Motor neuron (in vitro differentiated cells): ENCODE measurements at places on chromosomes 11 and 22. TPM values are rescaled to one million over a fixed set of nuclear protein-coding genes. Genes with fewer than 3 reads are reported as not detected.
A peak's percentile ranks its signal among the peaks of the same experiment; 100 is the strongest.

DNA sequence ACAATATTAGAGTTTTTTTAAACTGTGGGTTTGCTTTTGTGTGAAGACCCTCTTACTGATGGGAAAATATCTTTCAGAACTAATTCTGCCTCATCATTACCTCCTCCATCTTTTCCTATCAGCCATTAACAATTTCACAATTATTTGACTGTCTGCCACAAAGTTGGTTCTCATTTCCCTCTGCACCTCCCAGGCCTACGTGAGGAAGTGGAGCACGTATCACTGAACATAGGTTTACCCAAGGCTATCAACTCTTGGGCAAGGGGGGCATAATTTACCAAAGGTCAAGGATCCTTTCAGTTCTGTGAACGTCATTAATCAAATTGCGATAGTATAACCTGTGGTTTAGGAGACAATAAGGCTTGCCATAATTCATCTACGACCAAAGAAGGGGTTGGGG lies 60.0 kb downstream of the LIF start:
- ATAC-seq, result no peak

DNA sequence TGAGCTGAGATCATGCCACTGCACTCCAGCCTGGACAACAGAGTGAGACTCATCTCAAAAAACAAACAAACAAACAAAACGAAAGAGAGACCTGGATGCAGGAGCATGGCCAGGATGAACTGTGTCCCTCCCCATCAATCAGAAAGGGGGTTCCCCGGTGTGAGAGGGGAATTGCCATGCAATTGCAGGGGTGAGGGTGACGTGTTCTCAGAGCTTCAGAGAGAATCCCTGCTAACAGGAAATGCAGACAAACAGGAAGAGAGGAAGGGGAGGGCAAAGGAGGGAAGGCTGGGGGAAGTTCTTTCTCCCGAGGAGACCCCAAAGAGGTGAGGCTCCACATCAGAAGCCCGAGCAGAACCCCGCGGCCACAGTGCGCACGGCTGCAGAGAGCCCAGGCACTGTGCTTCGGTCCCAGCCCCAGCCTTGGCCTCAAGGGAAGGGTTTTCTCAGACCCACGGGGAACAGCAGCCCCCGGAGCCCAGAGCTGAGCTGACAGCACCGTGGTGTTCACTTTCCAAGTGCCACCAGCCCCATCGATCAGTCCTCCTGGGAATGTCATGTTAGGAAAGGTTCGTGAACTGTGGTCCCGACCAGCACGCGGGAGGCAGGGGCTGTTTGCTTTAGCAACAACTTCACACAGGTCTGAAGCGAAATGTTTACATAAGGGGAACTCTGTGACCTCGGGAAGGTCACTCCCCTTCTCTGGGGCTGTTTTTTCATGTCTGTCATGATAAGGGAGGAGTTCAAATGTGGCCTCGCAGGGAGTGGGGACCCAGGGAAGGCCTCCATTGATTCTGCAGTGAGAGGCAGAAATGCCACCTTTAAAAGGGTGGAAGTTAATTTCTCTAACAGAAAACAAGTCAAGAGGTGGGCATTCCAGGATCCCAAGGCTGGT lies 108.0 kb upstream of the ANO1 start:
- ATAC-seq, result no peak

IRAG1 gene
- total RNA-seq, result 6.1 and 11.2 TPM in 2 replicates

NLRP10 gene
- total RNA-seq, result 0.14 TPM in 1 of 2 replicates, not detected in the other

GRCh38 chr11:118827118-118827517 lies 36.2 kb upstream of the DDX6 start:
- ATAC-seq, result no peak

DNA sequence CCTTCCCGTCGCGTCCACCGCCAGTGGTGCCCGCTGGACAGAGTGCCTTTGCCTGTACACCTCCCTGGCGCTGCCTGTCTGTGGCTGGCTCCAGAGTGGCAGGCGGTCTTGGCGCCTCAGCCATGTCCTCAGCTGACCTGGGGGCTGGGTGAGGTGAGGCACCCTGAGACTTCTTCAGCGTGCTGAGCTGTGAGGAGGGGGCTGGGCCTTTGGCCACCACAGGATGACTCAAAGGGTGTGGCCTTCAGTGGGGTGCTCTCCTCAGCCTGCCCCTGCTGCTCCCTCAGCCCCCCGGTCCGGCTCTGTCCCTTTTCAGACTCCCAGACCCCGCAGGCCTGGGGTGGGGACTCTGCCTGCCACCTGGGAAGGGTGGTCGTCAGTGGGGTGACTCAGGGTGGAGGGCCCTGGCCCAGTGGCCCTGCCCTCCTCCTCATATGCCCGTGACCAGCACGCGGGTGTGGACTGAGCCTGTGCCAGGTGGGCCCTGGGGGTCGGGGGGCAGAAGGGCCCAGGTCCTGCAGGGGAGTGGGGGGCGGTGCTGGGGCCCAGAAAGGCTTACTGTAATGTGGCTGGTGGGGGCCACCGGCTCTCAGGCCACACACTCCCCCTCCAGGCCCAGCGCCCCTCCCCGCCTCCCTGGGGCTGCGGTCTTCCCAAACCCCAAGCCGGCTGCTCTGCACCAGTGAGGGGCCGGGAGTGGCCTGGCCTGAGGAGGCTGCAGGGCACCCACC lies 15.9 kb downstream of the CRELD2 start:
- ATAC-seq, result no peak

OR51B5 gene
- 0.50 and 1.1 TPM in 2 replicates for total RNA-seq

MUC2 gene
- 0.46 and 1.1 TPM in 2 replicates for total RNA-seq

DNA sequence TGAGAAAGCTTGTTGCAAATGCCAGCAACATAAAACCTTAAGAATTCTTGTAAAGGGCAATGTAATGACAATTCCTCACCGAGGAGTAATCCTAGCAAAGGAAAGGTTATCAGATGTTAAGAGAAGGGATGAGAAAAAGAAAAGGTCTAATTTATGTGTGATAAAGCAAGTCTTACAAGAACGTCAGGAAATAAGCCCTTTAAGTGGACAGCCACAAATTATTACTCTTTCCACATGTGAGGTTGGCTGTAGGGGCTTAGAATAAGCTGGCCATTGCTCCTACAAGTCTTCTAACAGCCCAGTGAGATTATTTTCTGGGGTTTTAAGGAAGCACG lies 9.3 kb downstream of the LAYN start:
- ATAC-seq, result no peak

RAB36 gene
- total RNA-seq, result 14.4 and 21.6 TPM in 2 replicates

DNA sequence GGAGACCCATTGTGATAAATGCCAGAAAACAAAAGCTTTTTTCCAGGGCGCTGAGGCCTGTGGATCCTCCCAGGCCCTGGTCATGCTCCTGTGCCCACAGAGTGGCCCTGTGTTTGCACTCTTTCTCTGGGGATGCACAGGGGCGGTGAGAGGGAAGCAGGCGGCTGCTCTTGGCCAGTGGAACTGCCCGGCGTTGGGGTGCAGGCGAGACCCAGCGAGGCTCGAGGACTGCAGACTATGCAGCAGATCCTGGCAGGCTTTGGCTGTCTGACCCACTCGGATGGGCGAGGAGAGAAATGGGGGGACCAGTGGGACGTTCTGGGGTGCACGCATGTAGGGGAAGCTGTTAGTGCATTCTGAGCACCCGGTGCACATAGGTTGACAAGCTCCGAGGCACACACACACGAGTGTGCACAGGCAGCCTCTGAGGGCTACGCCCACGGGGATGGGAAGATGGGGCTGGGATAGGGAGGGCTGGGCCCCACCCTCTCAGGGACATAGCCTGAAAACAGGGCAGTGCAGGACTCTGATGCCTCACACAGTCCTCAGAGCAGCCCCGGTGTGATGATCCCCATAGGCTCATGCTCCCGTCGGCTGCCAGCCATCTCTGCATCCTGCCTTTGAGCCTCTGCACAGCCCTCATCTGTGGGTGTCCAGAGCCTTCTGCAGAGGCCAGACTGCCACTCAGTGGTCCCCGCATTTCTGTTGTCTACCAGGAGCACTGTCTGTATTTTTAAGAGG lies 1233.5 kb downstream of the BRD1 start:
- no peak for ATAC-seq

LRRC55 gene
- 0.05 and 0.10 TPM in 2 replicates for total RNA-seq

- no peak for ATAC-seq
These were observed 24.2 kb upstream of the TREH start for GRCh38 chr11:118703563-118704106.

DNA sequence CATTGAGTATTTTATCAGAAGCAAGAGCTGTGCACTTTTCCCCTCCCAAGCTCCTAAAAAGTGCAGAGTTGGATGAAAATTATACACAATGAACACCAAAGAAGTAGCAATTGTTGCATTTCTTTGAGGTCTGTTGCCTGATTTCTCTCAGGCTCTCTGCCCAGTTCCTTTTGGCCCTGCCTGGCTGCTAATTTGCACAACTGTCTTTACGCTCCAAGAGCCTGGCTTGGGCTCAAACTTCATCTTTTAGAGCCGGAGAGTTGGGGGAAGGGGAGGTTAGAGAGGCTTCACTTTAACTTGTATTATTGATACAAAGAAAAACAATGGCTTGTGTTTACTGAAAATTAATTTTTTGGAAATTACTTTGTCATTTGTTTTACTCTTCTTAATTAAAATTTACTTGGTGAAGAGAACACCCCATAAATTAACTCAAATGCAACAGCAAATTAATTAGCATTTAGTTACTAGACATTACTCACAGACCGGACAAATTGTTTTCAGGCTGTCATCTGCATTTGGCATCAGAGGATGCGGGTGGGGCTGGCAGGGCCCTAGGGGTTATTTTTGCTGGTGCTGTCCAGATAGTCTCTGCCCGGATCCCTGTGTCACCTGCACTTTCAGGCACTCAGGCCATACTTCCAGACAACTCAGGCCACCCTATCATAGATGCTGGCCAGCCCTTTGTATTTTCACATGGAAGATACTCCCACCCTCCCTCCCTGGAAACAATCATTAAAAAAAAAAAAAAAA lies 407.3 kb downstream of the NXPE2 start:
- ATAC-seq, result peak; percentile 11
